ENCODE measurements at places on chromosomes 7 and 10.

DNA sequence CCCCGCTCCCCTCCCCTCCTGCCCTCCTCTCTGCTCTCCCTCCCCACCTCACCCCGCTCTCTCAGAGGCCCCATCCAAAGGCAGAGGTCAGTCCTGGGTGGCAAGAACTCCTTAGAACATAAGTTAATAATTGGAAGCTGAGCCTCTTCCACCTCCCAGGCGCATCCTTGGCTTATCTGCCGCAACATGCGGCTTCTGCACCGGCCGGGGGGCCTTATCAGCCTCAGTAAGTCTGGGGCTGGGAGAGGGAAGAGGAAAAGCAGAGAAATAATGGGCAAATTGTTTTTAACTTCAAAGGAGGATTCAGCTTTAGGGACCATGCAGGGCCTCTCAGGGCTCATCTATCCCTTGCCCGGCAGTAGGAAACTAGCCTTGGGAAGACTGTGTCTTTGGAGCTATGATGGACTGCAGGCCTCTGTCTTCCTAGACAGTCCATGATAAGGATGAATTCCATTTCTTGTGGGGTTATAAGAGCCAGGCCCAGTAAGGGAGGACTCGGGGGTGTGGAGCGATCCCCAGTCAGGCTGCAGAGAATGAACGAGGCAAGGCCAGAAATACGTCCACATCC lies 411.6 kb downstream of the PLXNA4 start:
- DNase-seq = no peak

GRCh38 chr10:5551531-5552375 lies 27.0 kb downstream of the CALML3 start:
- DNase-seq = no peak

GRCh38 chr7:26356229-26356628 lies 64.6 kb downstream of the SNX10 start:
- DNase-seq = no peak

GRCh38 chr10:97259119-97259518 lies 33.3 kb downstream of the ARHGAP19 start:
- no peak for DNase-seq

DNA sequence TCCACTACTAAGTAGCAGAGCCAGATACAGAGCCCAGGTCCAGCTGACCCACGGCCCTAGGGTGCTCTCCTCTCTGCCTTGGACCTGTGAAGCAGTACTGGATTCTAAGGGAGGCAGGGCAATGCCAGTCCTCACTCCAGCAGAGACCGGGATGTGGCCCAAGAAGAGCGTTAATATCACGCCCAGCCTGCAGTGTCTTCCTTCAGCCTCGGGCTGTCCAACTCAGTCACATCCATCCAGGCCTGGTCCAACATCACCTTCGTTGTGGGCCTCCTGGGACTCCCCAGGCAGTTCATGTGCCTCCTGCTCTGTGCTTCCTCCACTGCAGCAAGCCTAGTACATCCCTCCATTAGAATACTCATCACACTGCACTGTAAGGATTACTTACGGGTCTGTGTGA lies 114.5 kb downstream of the GRID1 start:
- DNase-seq = no peak

- DNase-seq = no peak
Measured at GRCh38 chr7:27438881-27439589, 196.4 kb downstream of the EVX1 start.

DNA sequence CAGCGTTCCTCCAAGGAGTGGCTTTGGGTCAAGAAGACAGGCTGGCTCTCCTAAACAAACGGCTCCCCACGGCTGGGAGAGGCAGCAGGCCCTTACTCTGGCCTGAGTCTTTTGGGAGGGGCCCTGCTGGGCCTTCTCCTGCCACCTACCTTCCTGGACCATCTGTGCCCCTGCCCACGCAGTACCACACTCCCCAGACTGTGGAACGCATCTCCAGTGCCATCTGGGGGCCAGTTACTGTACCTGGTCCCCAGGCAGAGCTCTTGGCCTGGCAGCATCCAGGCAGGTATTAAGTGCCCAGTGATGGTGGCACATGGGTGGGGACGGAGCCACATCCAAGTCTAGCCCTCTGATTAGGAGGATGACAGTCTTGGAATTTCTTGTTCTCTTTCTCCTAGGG lies 14.4 kb downstream of the ALKBH4 start:
- DNase-seq = no peak

DNA sequence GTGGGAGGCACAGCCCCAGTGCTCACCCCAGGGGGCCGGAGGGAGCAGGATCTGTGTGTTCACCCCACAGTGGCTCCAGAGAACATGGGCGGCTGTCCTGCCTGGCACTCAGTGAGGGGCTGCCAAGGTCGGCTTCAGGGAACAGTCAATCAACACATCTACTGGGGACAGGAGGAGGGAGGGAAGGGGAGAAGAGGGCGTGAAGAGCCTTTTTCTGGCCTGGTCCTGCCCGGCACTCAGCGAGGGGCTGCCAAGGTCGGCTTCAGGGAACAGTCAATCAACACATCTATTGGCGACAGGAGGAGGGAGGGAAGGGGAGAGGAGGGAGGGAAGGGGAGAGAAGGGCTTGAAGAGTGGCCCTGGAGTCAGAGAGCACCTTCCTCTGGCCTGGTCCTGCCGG lies 184.9 kb downstream of the ADARB2 start:
- DNase-seq = no peak

DNA sequence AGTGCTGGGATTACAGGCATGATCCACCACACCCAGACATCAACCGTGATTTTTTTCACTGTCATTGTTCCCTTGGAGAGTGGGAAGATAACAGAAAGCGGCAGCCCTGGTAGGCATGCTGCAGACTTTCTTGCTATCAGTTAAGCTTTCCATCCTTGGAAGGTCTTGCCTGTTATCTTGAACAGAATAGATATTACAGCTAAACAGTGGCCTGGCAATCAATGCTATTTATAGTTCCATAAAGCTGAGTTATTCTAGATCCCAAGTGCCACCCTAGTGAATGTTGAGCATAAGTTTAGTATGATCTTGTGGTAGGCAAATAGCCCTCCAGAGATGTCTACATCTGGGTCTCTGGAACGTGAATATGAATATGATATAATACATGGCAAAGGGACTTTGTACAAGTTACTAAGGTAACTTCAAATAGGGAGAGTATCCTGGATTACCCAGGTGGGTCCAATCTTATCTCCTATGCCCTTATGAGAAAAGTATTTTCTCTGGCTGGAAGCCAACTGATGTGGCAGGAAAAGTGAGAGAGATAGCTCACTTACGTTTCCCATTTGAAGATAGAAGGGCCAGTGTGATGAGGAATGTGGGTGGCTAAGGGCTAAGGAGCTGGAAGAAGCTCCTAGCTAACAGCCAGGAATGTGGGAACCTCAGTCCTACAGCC lies 609.1 kb upstream of the IGFBP3 start:
- DNase-seq = no peak

DNA sequence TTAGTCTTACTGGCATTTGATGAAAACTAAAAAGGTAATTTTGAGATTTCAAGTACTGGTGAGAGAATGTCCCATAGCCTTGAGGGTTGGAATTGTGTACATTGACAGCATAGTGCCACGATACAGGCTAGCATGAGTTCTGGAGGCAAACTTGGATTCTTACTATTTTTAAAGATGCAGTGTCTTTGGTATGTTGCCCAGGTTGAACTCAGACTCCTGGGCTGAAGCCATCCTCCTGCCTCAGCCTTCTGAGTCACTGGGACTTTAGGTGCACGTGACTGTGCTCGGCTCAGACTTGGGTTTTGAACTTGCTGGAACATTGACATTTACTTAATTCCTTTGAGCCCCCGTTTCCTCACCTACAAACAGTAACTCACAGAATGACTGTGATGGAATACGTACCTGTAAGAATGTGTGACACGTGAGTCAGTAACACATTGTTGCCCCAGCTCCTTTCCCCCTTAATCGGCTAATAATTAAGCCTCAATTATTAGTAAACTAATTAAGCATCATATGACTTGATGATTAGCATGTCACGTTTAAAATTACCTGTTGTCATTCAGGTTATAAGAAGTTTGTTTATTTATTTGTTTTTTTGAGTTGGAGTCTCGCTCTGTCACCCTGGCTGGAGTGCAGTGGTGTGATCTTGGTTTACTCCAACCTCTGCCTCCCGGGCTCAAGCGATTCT lies 10.6 kb downstream of the DNAJB6 start:
- no peak for DNase-seq

DNA sequence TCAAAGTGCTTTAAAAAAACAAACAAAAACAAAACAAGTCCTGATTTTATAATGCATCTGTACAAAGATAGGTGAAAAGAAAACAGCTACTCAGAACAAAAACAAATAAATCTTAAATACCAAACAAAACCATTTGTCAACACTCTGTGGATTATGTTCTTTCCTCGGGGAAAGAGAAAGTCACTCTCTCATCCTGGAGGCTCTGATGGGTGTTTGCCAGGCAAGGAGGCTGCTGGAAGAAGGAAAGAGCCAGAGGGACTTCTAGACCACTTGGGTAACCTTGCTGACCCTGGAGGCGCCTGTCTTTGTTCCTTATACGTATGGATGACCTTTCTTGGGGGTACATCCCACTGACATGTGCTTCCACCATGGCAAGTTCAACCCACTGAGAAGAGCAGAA lies 92.8 kb downstream of the ZRANB1 start:
- DNase-seq = no peak

DNA sequence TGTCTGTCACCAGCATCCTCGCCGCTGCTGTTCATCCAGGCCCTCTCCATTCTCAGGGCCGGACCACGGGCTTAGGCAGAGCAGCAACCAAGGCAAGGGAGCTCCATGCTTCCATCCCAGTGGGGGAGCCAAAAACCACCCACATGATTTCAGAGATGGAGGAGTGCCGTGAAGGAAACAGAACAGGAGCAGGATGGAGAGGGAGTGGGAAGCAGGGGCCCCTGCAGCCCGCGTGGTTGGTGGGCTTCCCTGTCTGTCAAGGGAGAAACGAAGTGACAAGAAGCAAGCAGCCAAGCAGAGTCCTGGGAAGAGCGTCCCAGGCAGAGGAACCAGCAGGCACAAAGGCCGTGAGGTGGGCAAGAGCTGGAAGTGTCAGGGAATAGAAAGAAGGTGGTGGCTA lies 95.7 kb downstream of the SLIT1 start:
- no peak for DNase-seq

GRCh38 chr7:113159746-113160339 lies 41.5 kb upstream of the SMIM30 start:
- DNase-seq = no peak

DNA sequence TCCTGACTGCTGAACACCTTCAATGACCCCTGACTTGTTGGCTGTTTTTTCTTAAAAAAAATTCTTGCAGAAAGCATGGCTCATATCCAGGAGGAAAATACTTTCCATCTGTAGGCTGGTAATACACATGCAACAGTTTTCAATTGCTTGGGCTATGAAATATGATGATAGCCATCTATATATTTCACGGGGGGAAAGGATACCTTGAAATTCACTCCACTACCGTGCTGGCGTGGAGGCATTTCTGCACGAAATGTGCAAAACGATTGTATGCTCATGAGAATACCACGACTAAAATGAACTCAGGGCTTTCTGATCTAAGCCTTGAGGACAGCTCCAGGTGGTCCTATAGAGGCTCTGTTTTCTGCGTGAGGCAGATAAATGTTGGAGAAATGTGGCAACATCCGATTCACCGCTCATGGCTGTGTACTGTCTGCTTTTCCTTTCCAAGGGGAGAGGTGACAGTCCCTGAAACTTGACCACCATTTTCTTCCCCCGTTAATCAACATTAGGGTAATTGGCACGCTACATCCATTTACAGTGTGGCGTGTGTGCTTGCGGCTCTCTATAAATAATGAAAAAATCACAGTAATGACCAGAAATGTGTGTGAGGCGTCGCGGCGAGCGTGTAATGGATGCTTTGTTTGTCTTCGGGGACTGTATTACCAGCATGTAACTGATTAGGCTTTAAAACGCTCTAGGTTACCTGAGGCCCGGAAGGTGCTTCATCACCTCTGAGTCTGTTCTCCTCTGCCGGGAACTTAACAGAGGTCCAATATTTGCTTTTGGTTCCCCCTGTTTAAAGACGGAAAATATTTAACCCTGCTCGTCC lies 12.8 kb upstream of the CARD11 start:
- DNase-seq = no peak

- no peak for DNase-seq
Measured at GRCh38 chr10:117005527-117006055, 604 bp upstream of the SHTN1 start.
